ENCODE measurements at places on chromosomes 5 and 9. TPM values are rescaled to one million over a fixed set of nuclear protein-coding genes. Genes with fewer than 3 reads are reported as not detected.

Gene ELAVL2
- total RNA-seq, result 1.8 TPM

Gene CCDC171
- 1.1 TPM for total RNA-seq

Gene SLC25A2
- 0.48 TPM for total RNA-seq

Gene ST6GALNAC6
- total RNA-seq, result 46.1 TPM

Gene FREM1
- not detected for total RNA-seq

Gene CCDC127
- 3.6 TPM for total RNA-seq

Gene SMU1
- 26.8 TPM for total RNA-seq

Gene F12
- total RNA-seq, result 0.57 TPM

Gene SPINK6
- total RNA-seq, result not detected

Gene LTC4S
- total RNA-seq, result 0.57 TPM

Gene CCL28
- total RNA-seq, result 2.7 TPM

Gene SHROOM1
- 8.2 TPM for total RNA-seq

Gene CLIC3
- total RNA-seq, result 0.29 TPM

Gene RPL35
- 2,087 TPM for total RNA-seq

Gene SPATA31A3
- not detected for total RNA-seq

Gene SLC2A6
- 55.9 TPM for total RNA-seq

Gene CTXN3
- not detected for total RNA-seq

Gene ISL1
- total RNA-seq, result not detected

Gene GFI1B
- total RNA-seq, result not detected

Gene SKIC3
- total RNA-seq, result 120 TPM

Gene FAM78A
- total RNA-seq, result 6.5 TPM

Gene SV2C
- not detected for total RNA-seq

Gene PCDHB15
- total RNA-seq, result 0.98 TPM

Gene KCNV2
- not detected for total RNA-seq

Gene SHISAL2B
- total RNA-seq, result not detected

Gene PCDHGB4
- total RNA-seq, result 15.2 TPM

Gene SLC25A46
- total RNA-seq, result 58.1 TPM

All from vein endothelial cell (primary cell).